ENCODE measurements at places on chromosomes 11 and 22.

GRCh38 chr11:12149672-12150225 lies 39.4 kb downstream of the MICAL2 start:
- DNase-seq = no peak

GRCh38 chr11:45300715-45301114 lies 14.6 kb upstream of the SYT13 start:
- no peak for DNase-seq

GRCh38 chr22:47619631-47620030 lies 857.2 kb downstream of the TBC1D22A start:
- DNase-seq = no peak

DNA sequence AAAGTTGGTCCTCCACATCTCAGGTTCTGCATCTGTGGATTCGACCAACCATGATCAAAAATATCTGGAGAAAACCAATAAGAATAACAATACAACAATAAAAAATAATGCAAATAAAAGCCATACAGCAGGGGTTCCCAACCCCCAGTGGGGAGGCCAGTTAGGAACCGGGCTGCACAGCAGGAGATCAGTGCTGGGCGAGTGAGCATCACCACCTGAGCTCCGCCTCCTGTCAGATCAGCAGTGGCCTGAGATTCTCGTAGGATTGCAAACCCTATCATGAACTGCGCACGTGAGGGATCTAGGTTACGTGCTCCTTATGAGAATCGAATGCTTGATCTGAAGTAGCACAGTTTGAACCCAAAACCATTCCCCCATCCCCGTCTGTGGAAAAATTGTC lies 25.4 kb upstream of the MYO18B start:
- no peak for DNase-seq

DNA sequence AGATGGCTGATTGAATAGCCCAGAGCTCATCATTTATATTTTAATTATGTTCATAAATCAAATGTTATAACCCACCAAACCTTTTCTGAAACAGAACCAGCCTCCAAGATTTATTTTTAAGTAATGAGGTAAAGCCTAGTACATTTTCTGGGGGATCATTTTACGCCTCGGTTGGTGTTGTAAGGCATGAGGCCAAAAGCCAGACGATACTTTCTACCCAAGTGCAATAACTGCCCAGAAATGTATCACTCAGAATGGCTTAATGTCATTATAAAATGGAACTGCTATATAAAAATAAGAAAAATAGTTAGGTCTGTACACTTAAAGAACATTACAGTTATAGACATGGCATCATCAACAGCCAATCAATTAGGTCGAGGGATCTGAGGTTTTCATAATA lies 283.3 kb downstream of the CADM1 start:
- no peak for DNase-seq

GRCh38 chr11:13207665-13208594 lies 69.7 kb upstream of the BMAL1 start:
- peak; percentile 80 for DNase-seq

- DNase-seq = peak; percentile 69
Measured at GRCh38 chr11:116641561-116642045, 131.2 kb downstream of the BUD13 start.

GRCh38 chr11:15434529-15434928 lies 319.8 kb downstream of the INSC start:
- no peak for DNase-seq

GRCh38 chr11:132423266-132423665 lies 1052.9 kb downstream of the NTM start:
- DNase-seq = no peak

DNA sequence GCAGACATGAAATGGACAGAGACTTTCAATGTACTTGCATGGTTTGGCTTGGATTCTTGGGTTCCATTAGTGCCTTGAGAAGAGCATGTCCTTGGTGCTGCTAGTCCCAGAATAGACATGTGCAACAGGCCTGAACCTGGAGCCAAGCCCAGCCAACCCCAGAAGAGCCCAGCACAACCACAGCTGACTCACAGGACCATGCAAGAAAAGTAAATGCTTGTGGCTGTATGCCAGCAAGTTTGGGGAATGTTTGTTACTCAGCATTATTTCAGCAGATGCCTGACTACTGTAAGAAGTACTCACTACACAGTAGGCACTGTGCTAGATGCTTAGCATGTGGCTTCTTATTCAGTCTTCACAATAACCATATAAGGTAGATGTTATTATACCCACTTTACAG lies 39.2 kb upstream of the HMGXB4 start:
- no peak for DNase-seq

DNA sequence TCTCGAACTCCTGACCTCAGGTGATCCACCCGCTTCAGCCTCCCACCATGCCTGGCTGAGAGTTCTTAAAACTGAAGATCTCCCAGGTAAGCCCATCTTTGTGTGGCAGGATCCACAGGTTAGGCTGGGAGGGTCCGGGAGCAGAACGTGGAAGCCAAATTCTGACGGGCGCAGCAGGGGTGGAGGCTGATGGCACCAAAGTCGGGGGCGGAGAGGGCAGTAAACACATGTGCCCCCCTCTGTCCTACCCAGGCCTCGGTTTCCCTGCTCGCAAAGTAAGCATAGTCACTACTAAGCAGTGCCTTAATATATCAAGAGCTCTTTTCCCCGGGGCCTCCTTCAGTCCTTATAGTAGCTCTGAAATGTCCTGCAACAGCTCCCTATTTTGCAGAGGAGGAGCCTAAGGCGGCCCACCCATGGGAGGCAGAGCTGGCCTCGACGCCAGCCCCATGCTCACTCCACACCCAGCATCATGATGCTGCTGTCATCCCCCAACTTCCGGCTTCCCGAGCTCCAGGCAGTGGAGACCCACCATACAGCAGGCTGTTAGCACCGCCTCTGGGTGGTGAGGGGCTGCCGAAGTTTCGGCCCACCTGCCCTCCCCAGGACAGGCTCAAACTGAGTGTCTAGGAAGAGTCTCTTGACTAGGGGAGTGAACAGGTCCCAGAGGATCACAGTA lies 230.0 kb downstream of the CTTN start:
- no peak for DNase-seq

- DNase-seq = no peak
Measured at GRCh38 chr11:74147199-74147929, 23.4 kb downstream of the C2CD3 start.

GRCh38 chr11:34194576-34195335 lies 89.3 kb downstream of the NAT10 start:
- no peak for DNase-seq

DNA sequence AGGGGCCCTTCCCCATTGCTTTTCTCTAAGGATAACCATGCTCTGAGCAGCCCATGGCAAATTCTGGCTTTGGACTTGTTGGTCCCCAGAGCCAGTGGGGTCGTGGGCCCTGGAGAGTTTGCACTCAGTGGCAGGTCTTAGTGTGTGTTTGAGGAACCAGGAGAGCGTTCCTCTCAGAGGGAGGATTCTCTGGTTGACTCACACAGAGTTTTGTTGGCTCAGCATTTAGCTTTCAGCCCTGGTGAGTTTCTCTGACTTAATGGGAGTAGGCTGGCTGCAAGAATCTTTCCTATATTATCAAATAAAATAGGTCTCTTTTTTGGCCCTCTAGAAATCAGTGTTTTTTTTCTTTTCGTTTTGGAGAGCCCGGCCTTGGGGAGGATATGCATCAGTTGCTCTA lies 20.9 kb downstream of the ST14 start:
- DNase-seq = no peak

DNA sequence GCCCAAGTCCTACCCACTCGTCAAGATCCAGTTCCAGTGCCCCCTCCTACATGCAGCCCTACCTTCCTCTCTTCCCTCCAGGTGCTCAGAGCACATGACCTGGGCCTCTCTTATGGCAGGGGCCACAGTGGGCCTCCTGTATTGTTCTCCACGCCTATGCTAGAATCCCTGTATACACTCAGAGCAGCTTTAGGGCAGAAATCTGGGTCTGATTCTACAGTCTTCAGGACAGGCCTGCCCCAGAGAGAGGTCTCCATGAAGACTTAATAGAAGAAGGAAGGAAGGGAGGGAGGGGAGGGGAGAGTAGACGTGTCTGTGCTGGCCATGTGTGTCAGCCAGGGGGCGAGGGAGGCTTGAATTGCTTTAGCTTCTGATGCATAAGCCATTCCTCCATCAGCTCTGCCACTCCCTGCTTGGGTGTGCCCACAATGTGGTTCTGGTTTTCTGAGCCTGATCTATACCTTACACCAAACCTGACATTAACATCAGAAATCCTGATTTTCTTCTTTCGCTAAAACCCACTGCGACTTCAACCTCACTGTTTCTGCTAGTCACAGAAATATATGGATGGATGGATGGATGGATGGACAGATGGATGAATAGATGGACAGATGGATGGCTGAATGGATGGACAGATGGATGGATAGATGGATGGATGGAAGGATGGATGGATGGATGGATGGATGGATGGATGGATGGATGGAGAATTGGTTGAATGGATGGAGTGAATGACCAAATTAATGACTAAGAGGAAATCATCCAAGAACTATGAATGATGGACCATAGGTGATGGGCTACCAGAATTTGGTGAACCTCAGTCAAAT lies 56.6 kb upstream of the PRDM11 start:
- DNase-seq = peak; percentile 24

DNA sequence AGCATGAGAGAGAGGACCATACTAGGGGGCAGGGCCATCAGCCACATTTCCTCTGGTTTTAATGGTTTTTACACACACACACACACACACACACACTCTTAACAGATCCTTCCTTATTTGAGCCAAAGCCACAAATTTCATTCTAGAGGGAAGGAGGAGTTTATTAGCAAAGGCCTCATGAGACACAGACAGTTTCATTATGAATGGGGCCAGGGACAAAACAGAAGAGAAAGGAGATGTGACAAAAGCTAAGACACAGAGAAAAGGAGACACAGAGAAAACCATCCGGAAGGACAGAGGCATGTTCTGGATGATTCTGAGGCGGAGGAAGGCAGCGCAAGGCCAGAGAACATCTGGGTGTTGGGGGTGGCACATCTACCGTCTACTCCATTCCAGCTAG lies 32.2 kb upstream of the ARFGAP3 start:
- DNase-seq = no peak

DNA sequence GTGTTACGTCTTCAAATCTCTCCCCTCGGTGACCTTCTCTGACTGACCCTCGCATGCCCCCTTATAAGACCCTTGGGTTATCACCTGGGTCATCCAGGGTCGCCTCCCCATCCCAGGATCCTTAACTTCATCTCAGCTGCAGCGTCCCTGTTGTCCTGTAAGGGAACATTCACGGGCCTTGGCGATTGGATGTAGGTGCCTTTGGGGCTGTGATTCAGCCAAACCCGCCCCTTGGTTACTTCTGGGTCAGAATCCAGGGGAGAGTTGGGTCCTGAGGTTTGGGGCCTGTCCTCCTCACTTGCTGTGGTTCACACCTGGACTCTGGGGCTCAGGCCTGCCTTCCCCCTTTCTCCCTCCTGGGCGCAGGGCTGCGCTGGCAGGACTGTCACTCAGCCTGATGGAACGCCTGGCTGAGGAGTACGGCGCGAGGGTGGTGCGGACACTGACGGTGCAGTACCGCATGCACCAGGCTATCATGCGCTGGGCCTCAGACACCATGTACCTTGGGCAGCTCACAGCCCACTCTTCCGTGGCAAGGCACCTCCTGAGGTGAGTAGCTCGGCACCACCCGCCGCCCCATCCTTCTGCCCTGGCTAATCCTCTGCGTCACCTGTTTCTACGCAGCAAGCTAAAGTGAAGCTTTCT lies 29.4 kb downstream of the IGHMBP2 start:
- no peak for DNase-seq

GRCh38 chr11:132523929-132524328 lies 1008.4 kb downstream of the OPCML start:
- no peak for DNase-seq
